Uterus (tissue), 4 donors: ENCODE measurements at places on chromosomes 5 and 9. TPM values are rescaled to one million over a fixed set of nuclear protein-coding genes. Genes with fewer than 3 reads are reported as not detected.

GRCh38 chr9:120892748-120893610, 16.0 kb upstream of the PHF19 start:
- DNase-seq, result no peak
- no peaks in the 10 kb centered on the region for H3K27me3 ChIP-seq
- no peak overlapping the region for H3K4me3 ChIP-seq
- H3K4me1 ChIP-seq, result no peaks in the 10 kb centered on the region
- peak overlapping the region; percentile 16 for H3K27ac ChIP-seq

DNA sequence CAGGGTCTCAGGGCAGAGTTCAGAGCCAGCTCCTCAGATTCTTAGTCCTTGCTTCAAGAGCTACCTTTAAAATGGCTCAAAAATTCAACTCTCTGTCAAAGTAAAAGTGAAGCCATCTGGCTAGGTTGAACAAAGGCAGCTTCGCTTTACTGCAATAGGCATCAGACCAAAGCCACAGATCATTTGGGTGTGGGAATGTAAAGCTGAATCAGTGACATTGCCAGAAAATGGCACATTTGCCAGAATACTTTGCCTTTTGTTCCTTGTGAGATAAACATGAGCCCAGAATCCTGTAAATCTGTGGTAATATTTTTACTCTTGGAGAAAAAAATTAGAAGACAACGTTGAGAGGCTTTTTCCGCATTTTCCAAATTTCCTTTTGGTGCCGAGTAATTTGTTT, 210.5 kb downstream of the PALM2AKAP2 start:
- H3K4me1 ChIP-seq, result no peaks in the 10 kb centered on the region
- DNase-seq, result no peak
- no peaks in the 10 kb centered on the region for H3K36me3 ChIP-seq
- H3K4me3 ChIP-seq, result no peak overlapping the region
- no peak overlapping the region for H3K27ac ChIP-seq

- no peak for DNase-seq
- H3K27me3 ChIP-seq, result no peaks in the 10 kb centered on the region
- H3K27ac ChIP-seq, result no peak overlapping the region
- no peak overlapping the region for H3K4me3 ChIP-seq
- H3K36me3 ChIP-seq, result no peaks in the 10 kb centered on the region
- no peaks in the 10 kb centered on the region for H3K4me1 ChIP-seq
These were observed 91.3 kb upstream of the ADAMTS2 start for GRCh38 chr5:179436321-179437122.

DNA sequence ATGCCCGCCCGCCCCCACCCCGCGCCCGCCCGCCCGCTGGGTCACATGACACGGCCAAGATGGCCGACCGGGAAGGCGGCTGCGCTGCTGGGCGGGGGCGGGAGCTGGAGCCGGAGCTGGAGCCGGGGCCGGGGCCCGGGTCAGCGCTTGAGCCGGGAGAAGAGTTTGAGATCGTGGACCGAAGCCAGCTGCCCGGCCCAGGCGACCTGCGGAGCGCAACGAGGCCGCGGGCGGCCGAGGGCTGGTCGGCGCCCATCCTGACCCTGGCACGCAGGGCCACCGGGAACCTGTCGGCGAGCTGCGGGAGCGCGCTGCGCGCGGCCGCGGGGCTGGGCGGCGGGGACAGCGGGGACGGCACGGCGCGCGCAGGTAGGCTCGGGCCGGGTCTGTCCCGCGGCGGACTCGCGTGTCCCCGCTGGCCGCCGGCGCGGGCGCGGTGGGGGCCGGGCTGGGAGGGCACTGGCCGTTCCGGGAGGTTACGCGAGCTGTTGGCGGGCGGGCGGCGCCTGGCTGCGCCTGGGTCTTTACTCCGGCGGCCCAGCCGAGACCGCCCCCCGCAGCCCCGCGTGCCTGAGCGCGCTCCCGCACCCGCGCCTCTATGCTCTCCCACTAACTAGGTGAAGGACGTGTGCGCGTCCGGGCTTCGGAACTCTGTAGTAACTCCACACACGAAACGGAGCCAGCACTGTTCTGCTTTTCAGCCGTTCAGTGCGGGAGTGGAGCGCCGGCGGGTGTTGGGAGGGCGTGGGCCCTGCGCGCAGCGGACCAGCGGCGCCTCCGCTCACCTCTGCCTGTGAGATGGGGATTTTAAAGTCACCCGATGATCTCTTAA, at the start of gene RUFY1:
TSS of gene RUFY1 (plus strand) at position 44 of the 832 bp plus-strand sequence. CDS start at position 60, 16 bp downstream.
- no peaks in the 10 kb centered on the region for H3K36me3 ChIP-seq
- H3K4me1 ChIP-seq, result peaks cover 12% of the 10 kb centered on the region

- no peak overlapping the region for H3K4me3 ChIP-seq
- no peaks in the 10 kb centered on the region for H3K4me1 ChIP-seq
- no peaks in the 10 kb centered on the region for H3K36me3 ChIP-seq
- DNase-seq, result no peak
- no peak overlapping the region for H3K27ac ChIP-seq
- peaks cover 33% of the 10 kb centered on the region for H3K27me3 ChIP-seq
These were observed 199.4 kb downstream of the MEF2C start for GRCh38 chr5:88683506-88684135.

- no peak for DNase-seq
- H3K27me3 ChIP-seq, result no peaks in the 10 kb centered on the region
- no peak overlapping the region for H3K27ac ChIP-seq
- no peak overlapping the region for H3K4me3 ChIP-seq
- no peaks in the 10 kb centered on the region for H3K36me3 ChIP-seq
- peaks cover 3% of the 10 kb centered on the region for H3K4me1 ChIP-seq
These were observed 349.1 kb downstream of the TMEM232 start for GRCh38 chr5:110377361-110377760.

DNA sequence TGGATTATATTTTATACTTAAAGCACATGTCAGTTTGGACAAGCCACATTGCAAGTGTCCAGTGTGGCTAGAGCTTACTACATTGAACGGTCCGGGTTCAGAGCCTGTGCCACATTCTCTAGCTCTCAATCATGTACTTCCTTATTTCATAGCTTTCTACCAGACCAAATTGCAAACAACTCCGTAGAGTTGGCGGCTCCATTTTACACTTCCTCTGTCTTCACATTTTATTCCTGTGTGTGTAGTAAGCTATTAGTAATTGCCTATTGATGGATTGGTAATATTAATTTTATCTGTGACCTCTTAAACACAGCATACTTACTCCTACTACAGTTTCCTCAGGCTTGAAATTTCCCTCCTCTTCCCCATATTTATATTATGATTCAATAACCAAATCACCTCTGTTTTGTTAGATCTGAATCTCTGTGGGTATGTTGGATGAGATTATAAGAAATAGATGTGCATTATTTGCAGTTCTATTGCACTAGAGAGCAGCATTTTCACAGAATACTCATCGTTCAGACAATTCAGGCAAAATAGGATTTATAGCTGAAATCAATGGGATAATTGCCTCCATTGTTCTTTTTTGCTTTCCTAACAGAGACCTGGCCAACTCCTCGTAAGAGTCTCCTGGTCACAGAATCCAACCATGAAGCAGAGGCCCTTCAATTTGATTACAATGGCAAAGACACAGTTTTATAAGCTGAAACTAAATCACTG, 29.0 kb upstream of the C9orf72 start:
- H3K4me3 ChIP-seq, result no peak overlapping the region
- no peaks in the 10 kb centered on the region for H3K27me3 ChIP-seq
- H3K27ac ChIP-seq, result peak overlapping the region; percentile 23
- no peak for DNase-seq
- no peaks in the 10 kb centered on the region for H3K36me3 ChIP-seq
- H3K4me1 ChIP-seq, result no peaks in the 10 kb centered on the region

- no peak for DNase-seq
- H3K27me3 ChIP-seq, result no peaks in the 10 kb centered on the region
- H3K36me3 ChIP-seq, result no peaks in the 10 kb centered on the region
- H3K4me3 ChIP-seq, result no peak overlapping the region
- no peak overlapping the region for H3K27ac ChIP-seq
These were observed 26.4 kb upstream of the CMYA5 start for GRCh38 chr5:79663212-79663611.

Gene CXCL14
- 1.4 TPM for total RNA-seq

Gene KIF20A
- 33.8 TPM for total RNA-seq

Gene ZNF366
- 0.29 TPM for total RNA-seq
